ENCODE measurements at places on chromosomes 16 and 17. TPM values are rescaled to one million over a fixed set of nuclear protein-coding genes. Genes with fewer than 3 reads are reported as not detected.
A peak's percentile ranks its signal among the peaks of the same experiment; 100 is the strongest.

Gene FBXO39
- total RNA-seq, result 0.43 TPM

Gene SPNS2
- total RNA-seq, result not detected

Gene THRA
- total RNA-seq, result 54.5 TPM

Gene WFIKKN2
- total RNA-seq, result not detected

DNA sequence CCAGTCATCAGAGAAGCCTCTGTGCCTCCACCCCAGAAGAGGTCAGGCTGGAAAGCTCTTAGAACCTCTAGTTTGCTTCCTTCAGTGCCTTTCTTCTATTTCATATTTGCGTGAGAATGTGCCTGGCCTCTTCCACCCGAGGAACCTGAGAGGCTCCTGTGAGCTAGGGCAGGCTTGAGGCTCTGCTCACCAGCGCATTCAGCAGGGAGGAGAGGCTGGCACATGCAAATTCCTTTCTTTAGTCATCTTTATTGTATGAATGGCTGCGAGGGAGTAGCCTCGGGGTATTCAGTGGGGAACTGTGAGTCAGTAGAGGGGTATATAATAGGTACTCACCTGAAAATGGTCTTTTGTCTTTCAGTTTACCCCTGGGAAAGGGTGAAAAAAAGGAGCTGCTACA, 268.3 kb downstream of the ABCC12 start:
- no peak for DNase-seq

GRCh38 chr17:77141846-77142449, 1.2 kb downstream of the SEC14L1 start:
- no peak for DNase-seq

GRCh38 chr16:1323296-1324239, 9.9 kb upstream of the BAIAP3 start:
- no peak for DNase-seq

- DNase-seq, result peak; percentile 55
Measured at GRCh38 chr16:88477631-88478519, 24.8 kb downstream of the ZFPM1 start.

- DNase-seq, result no peak
Measured at GRCh38 chr16:85327731-85328675, 215.7 kb upstream of the CIBAR2 start.

DNA sequence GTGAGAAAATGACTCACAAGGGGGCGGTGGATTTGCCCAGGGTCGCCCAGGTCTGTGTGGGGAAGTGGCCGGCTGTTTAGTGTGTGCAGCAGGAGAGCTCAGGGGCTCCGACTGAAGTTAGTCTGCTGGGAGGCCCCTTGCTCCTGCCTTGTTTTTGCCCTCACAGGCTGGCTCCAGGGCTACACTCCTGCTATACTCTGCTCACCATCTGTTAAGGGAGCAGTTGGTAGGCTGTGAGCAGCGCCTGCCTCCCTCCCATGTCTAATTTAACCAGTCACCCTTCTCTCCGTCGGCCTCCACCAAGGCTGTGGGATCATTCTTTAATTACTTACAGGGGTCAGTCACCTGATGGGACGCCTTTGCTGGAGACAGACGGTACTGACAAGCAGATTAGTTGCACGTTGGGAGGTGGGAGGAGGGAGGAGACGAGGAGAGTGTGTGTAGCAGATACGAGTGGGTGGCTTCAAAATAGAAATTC, 35.5 kb downstream of the KSR1 start:
- DNase-seq, result no peak

DNA sequence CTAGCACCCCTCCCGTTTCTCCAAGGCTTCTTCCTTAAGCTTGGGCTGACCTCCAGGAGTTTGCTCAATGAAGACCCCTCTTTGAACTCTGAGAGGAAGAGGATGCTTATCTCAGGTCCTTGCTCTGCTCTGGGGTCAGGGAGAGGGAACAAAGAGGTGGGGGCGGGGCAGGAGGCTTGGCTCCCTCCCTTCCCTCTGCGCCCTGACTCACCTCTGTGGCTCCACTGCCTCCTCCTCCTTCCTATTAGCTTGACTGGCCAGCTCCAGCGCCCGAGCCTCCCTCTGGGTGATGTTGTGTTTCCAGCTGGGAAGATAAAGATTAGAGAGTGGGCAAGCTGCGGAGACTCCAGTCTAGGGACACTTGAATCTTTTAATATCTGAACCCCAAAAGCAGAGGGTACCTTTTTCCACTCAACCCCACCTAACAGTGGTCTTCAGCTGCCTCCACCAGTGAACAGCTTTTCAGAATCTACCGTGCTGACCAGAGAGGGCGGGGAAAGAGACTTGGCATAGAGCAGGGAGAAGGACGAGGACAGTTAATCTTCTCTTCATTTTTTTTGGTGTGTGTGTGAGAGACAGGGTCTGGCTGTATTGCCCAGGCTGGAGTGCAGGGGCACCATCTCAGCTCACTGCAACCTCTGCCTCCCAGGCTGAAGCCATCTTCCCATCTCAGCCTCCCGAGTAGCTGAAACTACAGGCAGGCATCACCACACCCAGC, 6.7 kb downstream of the GIP start:
- no peak for DNase-seq

GRCh38 chr17:4574448-4575045, 9.8 kb upstream of the SMTNL2 start:
- no peak for DNase-seq

GRCh38 chr16:10519929-10520868, 60.2 kb downstream of the EMP2 start:
- no peak for DNase-seq

DNA sequence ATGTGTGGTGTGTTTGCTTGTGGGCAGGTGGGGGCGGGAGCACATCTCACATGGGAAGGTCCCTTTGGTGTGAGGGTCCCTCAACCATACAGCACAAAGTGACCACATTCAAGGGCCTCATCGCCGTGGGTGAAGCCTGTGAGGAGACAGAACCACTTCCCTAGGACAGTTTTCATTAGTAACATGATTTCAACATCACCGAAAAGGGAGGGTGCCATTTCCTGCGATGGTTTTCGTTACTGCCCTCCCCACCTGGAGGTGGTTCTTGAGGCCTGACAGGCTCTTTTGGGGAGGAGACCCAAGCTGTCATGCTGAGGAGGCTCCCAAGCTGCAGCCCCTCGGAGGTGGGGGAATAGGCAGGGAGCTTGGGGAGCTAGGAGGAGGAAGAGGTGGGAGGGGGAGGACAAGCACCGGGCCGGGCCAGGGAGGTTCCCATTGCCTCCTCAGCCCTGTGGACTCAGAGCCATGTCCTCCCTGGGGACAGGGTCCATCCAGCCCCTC, 9.5 kb downstream of the CD300LB start:
- no peak for DNase-seq

Measured in naive thymus-derived CD4-positive, alpha-beta T cell (primary cell).